ENCODE measurements at places on chromosomes 2 and 18. TPM values are rescaled to one million over a fixed set of nuclear protein-coding genes. Genes with fewer than 3 reads are reported as not detected.

Gene TUBA3E
- not detected for total RNA-seq

Gene SLC16A14
- total RNA-seq = 1.2 TPM

Gene THUMPD2
- 18.4 TPM for total RNA-seq

Gene GULP1
- total RNA-seq = not detected

Gene FOXI3
- not detected for total RNA-seq

Gene DSG1
- not detected for total RNA-seq

Gene REV1
- total RNA-seq = 30.0 TPM

Gene SNRPD1
- 79.9 TPM for total RNA-seq

DNA sequence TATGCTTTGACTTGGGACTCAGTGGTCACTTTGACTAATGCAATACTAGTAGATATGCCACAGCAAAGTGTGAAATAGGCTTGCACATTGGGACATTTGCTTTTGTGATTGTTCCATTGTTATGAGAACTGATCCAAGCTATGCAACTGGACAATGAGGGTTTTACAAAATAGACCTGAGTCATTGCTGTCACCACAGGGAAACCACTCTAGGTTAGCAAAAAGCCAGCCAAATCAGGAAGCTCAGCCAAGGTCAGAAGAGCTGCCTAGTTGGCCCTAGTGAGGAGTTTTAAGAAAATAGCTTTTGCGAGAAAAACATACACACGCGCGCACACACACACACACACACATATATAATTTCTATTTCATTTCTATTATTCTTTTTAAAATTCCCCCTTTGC lies 452.4 kb upstream of the CDH7 start:
- DNase-seq = no peak

GRCh38 chr2:36516136-36516870 lies 81.7 kb downstream of the FEZ2 start:
- DNase-seq = no peak

DNA sequence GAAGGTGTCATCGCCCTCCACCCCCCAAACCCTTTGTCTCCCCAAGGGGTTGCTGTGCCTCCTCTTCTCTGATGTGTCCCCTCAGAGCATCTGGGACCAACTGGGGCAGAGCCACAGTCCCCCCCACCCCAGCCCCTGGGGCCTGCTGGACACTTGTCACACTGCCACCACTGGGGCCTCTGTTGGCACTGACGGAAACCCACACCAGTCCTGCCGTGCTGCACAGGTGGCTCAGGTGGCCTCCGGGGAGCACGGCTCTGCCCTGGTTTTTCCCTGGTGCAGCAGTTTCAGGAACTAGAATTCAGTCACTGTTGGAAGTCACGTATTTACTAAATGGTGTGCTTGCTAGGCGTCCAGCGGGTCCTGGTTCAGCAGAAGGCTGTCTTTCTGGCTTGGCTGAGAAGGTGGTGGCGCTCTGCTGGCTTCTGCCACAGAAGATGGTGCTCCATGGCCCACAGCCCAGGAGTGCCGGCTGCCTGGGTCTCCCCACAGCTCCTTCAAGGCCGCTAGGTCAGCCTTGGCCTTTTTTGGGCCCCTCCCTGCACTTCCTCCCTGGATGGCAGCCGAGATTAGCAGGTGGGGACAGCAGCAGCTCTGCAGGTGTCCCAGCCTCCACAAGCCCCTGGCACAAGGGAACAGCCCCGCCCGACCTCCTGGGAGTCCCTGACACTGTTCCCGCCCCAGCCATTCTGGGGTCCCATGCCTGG lies 18.6 kb upstream of the KLHL30 start:
- DNase-seq = no peak

DNA sequence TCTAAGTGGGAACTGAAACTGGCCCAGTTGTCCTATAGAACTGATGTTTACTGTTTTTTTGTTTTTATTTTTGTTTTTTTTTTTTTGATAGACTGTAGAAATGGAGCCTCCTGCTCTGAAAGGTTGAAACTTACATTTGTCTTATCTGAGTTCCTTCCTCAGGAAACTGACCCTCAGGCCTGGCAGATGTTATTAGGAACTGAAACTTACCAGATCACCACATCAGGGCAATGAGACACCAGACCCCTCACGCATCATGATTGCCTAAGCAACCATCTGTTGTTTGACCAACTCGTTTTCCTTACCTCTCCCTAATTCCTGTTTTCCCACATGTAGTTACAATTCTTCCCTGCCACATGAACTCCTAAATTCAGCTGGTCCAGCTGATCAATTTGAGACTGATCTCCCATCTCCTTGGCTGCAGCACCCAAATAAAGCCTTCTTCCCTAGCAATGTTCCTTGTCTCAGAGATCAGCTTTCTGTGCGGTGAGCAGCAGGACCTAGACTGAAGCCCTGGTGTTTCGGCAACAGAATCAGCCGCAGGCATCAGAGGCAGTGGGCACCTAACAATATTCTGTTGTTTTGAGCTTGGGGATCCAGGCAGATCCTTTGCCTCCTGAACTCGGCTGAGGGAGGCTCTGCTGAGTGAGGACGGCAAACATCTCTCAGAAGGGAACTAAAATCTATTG lies 96.8 kb downstream of the MSH2 start:
- DNase-seq = no peak

DNA sequence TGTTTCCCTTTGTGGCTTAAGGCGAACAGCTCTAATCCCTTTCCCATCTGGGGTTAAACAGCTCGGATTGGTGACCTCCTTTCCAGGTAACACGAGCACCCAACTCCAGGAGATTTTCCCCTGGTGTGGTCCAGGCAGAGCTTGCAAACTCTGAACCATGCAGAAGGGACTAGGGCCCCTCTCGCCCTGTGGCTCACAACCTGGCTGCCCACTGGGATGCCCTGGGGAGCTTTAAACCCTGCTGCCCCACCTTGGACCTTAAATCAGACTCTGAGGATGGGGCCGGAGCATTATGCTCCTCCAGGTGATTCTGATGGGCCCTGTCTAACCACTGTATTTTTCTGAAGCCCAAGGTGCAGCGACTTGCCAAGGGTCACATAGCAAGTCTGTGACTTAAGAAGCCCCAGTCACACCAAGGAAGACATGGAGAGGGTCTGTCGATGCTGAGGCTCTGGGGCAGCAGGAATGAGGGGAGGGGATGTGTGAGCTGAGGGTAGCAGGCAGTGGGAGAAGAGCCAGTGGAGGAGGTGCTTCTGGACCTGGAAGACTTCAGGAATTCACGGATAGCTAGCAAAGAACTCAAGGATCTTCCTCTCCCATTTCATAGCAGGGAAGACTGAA lies 5.9 kb downstream of the ARID5A start:
- no peak for DNase-seq

- no peak for DNase-seq
Observed at GRCh38 chr2:15889442-15890123, 50.8 kb upstream of the MYCN start.

GRCh38 chr18:39199231-39199855 lies 1633.7 kb upstream of the CELF4 start:
- no peak for DNase-seq

GRCh38 chr18:11989966-11990380 lies 8.7 kb downstream of the IMPA2 start:
- DNase-seq = no peak

- peak; percentile 63 for DNase-seq
Observed at GRCh38 chr2:74441690-74442482, at the start of gene RTKN. Gene RTKN (minus strand): TSS chr2:74441937. CDS start chr2:74441816, 121 bp downstream.

All from activated CD4-positive, alpha-beta T cell treated with anti-CD3 and anti-CD28 coated beads for 36 hours (primary cell).